ENCODE measurements at places on chromosomes 3 and 15.

- no peak for DNase-seq
Measured at GRCh38 chr3:130707902-130708601, 38.6 kb downstream of the PIK3R4 start.

- DNase-seq: no peak
Measured at GRCh38 chr15:74327756-74328155, 39.7 kb downstream of the CYP11A1 start.

DNA sequence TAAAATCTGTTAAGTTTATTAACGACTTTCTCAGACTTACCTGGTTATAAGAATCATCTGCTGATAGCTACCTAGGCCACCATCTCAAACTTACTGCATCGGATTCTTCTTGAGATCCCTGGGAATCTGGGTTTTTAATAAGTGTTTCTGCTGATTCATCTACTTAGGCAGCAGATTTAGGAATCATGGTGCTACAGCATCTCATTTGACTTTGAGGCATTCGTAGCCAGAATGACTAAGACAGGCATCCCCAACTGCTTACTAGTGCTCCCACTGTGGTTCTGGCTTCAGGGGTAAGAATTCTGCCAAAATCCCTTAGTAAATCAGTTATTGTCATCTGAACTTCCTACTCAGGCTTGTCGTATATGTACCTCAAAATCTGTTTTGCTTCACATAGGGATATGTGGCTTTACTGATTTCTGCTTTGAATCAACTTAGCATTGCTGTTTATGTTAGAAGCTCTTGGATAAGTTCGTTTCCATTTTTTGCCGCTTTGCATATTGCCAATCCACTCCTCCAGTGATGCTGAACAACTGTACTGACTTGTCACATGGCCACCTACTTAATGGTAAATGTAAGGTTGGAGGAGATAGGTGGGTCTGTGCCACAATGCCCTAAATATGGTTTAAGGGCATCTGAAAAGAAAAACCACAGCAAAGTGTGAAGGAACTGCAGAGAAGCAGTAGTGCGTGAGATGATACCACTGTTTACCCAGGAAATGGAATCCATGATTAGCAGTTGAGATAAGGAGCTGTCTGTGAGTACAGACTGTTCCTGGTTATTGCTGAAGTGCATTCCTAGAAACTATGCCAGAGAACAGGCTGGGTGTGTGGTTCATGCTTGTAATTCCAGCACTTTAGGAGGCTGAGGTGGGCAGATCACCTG, 60.3 kb downstream of the MAP6D1 start:
- no peak for DNase-seq

GRCh38 chr3:81270603-81271379, 490.7 kb downstream of the GBE1 start:
- DNase-seq: no peak

DNA sequence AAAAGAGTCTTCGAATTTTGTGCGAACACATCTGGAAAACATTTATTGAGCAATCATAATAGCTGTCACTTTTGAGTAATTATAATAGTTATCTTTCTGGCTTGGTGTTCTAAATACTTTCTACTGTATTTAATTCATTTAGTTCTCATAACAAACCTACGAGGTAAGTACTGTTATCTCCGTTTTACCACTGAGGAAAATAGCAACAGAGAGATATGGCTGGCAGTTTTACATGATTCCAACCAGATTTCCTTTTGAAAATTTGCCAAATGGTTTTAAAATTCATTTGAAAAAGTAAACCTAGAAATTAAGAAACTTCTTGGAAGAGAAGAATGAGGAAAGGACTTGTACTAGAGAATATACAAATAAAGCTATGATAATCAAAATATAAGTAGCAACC, 37.3 kb upstream of the MGA start:
- DNase-seq: no peak

DNA sequence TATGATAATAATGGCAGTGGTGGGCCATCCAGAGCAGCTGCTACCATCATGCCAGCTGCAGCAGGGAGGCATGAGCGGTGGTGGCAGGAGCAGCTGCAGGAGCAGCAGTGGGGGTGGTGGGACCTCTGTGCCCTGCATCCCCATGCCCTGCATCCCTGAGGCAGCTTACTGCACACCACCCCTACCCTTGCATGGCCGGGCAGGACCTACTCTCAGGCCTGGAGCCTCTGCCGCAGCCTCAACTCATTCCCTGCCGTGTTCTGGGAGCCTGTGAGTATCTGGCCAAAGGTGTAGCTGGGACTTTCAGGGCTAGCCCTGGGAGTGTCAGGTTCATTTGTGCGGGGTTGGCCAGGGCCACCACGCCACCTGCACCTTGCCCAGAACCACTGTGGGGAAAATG, 3.3 kb upstream of the XCR1 start:
- DNase-seq: no peak

DNA sequence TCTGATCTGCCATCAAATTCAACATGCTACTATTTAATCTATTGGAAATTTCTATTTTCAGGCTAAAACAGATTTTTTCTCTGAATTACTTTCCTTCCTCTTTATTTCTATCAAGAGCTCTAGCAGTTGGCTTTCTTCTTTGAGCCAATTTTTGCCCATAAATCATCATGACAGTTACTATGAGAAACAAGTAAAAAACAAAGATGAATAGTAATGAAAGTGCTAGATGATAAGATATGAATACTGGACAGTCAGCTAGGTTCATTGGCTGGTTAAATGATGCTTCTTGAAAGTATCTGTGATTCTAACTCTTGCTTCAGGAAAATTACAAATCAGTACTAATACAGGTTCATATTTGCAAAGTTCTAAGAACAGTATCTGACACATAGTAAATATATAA, 38.6 kb upstream of the NANOGP8 start:
- no peak for DNase-seq

- no peak for DNase-seq
Measured at GRCh38 chr3:138834596-138835396, at the start of gene PIK3CB. PIK3CB (minus strand) TSS chr3:138834928; CDS start chr3:138759343, 75,585 bp downstream.

GRCh38 chr3:185912929-185913901, 24.6 kb downstream of the TRA2B start:
- no peak for DNase-seq

DNA sequence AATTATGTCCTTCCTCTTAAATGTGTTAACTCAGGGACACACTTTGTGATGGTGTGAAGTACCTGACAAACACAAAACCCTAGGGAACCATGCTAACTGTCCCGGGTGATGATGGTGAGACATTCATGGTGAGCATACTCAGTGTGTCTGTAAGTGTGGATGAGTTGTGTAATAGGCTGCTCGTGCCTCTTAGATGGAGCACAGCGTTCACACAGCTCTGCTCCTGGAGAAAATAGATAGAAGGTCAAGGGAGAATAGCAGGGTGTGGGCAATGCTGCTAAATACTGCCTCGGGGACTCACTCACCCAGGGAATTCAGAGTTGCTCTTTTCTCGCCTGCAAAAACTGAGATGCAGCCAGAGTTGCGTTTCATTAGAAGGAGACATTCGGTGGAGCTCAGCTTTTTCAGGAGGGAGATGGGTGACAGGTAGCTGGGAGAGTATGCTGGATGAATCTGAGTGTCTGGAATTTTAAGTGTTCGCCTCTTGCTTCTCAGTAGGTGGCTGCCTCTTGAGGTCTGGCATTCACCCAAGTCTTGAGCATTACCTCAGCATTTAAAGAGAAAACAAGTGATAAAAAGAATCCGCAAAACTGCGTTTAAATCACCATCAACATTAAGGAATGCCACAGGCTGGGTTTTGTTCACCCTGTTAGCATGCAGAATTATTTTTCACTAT, 813.2 kb downstream of the AGBL1 start:
- peak; percentile 7 for DNase-seq

GRCh38 chr15:55475842-55476241, 32.2 kb downstream of the DNAAF4 start:
- DNase-seq: no peak

- DNase-seq: no peak
Measured at GRCh38 chr3:179829401-179829800, 176.6 kb downstream of the USP13 start.

DNA sequence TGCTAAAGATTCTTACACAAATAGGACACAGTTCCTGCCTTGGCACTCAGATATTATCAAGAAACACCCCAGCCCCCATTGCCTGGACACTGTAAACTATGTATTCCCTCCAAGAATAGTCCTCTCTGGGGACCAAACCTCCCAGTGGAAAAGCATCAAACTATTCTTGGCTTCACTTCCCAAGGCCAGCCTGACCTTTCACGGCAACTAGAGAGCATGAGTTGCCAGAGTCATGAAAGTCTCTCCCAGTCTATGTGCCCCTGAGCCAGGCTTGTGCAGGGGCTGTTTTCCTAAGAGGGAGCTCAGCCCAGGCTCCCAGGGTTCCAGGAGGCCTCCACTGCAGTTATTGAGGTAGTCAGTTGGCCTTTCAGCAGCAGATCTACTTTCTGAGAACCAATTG, 251.9 kb upstream of the TGFBR2 start:
- DNase-seq: no peak

DNA sequence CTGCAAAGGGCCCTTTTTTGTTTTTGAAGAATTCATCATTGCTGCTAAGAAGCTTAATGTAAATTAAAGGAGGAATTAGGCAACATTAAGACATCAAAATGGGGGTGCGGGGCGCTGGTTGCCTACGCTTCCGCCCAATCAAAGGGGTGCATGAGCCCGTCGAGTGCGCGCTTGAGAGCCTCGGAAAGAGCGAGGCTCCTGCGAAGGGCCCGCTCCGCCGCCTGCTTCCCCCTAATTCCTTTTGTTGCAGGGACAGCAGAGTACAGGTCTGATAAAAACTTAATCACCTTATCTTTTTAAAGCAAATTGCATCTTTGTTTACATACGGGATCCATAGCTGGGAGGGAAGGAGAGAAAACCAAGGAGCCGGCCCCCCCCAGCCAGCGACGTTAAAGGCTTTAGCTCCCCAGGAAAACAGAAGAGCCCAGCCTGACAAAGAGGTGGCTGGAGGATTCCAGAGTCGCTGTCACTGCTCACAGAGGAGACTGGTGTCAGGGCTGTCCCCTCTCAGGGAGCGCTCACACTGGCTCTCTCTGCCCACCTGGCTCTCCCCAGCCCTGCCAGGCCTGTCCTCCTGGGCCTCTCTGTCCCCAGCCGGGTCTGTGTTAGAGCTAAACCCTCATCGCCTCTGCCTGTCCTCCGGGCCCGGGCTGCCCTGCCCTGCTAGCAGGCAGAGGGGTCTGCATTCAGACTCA, 67.3 kb downstream of the DNAJB8 start:
- DNase-seq: no peak

DNA sequence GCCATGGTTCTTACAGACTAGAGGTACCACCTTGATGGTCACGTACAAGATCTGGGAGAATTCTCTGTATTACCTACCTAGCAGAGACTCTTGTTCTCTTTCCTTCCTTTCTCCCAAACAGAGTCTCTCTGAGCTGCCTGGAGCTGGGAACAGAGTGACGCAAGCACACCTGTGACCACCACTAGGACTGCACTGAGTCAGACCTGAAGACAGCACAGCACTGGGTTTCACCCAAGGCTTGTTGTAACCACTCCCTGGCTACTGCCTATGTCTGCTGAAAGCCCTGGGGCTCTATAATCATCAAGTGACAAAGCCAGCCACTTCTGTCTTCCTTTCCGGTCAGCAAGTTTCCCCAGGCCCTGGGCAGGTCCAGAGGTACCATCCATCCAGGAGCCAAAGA, 293.3 kb upstream of the CNTN4 start:
- DNase-seq: no peak

DNA sequence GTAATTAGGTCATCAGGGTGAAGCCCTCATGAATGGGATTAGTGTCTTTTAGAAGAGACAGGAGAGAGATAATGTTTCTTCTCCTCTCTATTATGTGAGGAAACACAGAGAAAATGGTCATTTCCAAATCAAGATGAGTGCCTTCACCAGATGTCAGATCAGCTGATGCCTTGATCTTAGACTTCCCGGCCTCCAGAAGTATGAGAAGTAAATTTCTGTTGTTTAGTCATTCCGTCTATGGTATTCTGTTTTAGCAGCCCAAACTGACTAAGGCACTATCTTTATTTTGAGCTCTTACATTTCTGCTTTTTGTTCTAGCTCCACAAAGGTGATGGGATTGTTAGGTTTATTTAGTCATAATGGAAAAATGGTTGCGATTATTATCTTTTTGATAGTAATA, 273.2 kb upstream of the GADL1 start:
- no peak for DNase-seq

DNA sequence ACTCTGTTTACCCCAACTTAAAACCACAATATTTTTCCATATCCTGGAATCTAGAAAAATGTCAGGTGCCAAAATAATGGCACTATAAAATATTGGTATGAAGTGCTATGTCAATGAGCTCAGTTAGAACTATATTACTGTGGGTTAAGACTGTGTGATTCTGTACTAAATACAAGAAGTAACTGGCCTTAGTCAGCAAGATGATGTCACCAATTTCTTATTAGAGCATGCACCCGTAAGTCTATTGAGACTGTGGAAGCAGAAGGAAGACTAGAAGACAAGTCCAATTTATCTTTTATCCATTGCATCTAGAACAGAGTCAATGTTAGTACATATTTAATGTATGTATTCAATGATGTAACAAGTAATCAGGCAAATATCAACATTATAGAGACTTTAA, 25.0 kb downstream of the LRRC58 start:
- DNase-seq: no peak

- no peak for DNase-seq
Measured at GRCh38 chr3:50495609-50496423, 7.6 kb downstream of the CACNA2D2 start.

DNA sequence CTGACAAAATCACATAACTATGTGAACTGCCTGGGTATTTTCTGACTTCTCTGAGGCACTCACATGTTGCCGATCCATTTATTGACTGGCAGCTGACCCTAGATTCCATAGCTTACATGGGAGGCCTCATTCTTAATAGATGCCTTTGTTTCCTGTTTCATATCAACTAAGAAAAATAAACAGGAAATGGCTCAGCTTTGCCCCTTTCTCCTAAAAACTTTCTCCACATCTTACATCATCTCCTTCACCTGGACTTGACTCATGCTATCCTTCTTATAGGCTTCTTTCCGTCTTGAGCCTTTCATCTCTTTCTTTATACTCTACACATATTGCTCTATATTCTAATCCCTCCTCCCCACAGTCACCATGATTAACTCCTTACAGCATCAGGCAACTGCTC, 38.0 kb downstream of the TXNRD3 start:
- no peak for DNase-seq

DNA sequence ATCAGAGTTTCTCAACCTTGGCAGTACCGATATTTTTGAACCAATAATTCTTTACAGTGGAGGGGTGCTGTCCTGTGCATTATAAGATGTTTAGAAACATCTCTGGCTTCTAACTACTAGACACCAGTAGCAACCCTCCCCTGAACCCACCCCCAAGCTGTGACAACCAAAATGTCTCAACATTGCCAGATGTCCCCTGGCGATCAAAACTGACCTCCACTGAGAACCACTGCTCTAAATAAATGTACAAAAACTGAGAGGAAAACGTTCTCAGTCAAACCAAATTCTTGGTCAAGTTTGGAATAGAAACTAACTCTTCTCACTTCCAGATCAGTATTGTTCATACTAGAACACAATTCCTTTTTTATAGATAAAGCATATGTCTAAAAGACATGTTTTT, 58.5 kb downstream of the GPR160 start:
- no peak for DNase-seq

GRCh38 chr3:140428380-140428779, 249.5 kb upstream of the TRIM42 start:
- DNase-seq: no peak

- DNase-seq: no peak
Measured at GRCh38 chr3:145581694-145582093, 579.3 kb downstream of the PLOD2 start.

Data from AG04449 (cell line).